ENCODE measurements at places on chromosomes 4 and X.

DNA sequence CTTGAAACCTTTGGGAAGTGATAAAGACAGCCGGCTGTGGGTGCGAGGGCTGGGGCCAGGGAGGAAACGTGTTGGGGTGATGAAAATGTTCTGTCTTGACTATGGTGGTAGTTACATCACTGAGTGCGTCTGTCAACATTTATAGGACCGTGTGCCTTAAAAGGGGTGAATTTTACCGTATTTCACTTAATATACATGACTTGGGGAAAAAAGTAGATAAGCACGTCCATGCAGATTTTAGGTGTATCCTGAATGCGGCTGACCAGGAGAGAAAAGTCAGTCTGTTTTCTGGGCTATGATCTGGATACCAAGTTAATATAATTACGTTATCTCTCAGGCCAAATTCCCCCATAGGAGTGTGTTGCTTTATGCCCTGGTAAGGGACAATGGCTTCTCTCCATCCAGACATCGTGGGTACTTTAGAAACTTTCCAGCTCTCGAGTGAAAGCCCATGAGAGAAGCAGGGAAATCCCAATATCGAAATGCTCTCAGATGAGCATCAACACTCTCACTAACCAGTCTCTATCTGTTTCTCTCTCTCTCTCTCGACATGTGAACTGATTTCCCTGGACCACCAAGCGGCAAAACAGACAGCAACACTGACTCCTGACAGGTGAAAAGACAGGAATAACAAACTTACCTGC, 71.5 kb downstream of the IRF2 start:
- no peak for DNase-seq

DNA sequence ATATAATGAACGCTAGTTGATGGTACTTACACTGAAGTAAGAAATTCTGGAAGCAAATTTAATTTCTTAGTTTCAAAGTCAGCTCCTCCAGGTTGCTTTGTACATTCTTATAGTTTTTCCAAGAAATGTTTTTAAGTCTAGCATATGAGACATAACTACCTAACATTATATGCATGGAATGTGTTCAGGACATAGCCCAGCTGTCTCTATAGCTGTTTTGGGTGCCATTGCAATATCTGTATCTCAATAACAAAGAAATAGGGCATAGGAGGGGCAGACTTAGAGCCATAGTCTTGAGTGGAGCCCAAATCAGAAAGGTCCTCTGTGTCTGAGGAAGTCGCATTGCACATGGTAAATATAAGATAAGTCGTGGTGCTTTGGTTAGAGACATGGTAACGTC, 143.4 kb downstream of the CBR4 start:
- DNase-seq: no peak

DNA sequence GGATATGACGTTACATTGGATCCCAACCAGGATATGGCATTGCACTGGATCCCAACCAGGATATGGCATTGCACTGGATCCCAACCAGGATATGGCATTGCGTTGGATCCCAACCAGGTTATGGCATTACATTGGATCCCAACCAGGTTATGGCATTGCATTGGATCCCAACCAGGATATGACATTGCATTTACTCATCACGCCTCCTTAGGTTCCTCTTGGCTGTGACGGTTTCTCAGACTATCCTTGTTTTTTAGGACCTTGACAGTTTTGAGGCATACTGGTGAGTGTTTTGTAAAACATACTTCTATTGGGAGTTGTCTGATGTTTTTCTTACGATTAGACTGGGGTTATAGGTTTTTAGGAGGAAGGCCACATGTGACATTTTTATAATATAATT, 5.4 kb upstream of the ACSL1 start:
- no peak for DNase-seq

DNA sequence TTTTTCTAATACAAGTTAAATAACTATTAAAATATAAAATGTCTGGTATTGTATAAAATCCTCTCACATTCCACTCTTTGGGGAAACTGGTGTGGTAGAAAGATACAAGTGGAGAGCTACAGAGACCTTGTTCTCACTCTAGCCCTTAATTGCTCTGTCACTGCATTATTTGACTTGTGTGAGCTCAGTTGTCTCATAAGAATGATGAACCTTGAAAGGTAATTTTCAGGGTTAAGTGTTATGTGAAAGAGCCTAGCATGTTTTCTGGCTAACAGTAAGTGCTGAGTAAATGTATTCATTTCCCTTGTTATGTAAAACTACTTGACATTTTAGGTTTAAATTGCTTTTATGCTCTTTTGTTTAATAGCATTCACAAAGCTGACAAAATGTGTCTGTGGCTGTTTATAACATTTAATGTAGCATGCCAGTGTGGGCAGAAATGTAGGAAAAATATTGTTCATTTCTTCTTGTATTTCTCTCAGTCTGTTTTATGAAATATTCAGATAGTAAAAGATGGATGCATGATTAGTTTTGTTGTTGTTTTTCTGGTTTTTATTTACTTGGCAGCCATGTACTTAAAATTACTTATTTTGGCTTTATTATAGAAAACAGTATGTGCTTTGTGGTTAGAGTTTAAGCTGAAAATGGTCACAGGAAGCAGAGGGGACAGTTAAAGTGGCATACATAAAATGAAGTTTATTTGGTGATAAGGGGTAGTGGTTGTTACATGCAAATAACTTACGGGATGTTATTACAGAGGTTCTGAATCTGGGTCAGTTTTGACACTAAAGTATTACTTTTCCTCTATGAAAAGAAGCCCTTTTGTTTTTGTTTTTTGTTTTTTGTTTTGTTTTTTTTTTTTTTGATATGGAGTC, 29.2 kb downstream of the SLAIN2 start:
- no peak for DNase-seq

- DNase-seq: no peak
These were observed 31.3 kb downstream of the SOWAHB start for GRCh38 chr4:76866641-76867040.

DNA sequence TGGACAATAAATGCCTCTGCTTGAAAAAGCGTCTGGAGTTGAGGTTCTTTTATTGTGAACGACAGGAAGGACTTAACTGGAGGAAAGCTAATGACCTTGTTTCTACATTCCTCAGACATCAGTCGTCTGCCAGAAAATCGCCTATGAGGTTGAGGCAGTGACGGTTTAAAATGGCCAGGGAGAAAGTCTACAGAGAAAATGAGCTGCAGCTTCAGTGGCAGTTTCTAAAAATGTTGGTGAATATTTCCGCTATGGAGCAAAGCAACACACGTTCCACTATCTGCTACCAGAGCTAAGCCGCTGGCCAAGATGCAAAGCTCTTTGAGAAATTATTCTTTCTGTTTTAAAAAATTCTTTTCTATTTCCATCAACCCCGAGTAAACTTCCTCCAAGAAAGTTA, 116.9 kb upstream of the GALNT7 start:
- DNase-seq: no peak

DNA sequence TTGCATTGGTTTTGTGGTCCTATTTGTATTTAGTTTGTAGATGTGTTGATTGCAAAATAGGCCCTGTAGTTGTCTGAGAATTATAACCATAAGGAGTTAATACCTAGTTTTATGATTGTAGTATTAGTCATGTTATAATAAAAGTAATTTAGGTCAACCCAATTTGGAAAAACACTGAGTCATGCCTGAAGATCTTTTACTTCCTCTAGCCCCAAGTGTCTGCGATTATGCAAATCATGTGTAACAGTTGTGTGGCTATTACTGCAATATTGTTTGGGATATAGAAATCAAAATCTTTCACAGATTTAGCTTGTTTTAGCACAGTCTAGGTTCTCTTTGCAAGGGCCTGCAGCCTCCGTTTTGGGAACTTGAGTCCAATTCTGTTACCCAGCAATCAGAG, 12.6 kb downstream of the SRD5A3 start:
- peak; percentile 31 for DNase-seq

- peak; percentile 12 for DNase-seq
These were observed 46.0 kb downstream of the TFDP3 start for GRCh38 chrX:133171962-133172708.

- DNase-seq: no peak
These were observed 206.1 kb downstream of the LHFPL1 start for GRCh38 chrX:112473654-112474053.

GRCh38 chr4:168631241-168632162, 134.7 kb downstream of the PALLD start:
- no peak for DNase-seq

- no peak for DNase-seq
These were observed 26.2 kb upstream of the VEGFD start for GRCh38 chrX:15410430-15410829.

DNA sequence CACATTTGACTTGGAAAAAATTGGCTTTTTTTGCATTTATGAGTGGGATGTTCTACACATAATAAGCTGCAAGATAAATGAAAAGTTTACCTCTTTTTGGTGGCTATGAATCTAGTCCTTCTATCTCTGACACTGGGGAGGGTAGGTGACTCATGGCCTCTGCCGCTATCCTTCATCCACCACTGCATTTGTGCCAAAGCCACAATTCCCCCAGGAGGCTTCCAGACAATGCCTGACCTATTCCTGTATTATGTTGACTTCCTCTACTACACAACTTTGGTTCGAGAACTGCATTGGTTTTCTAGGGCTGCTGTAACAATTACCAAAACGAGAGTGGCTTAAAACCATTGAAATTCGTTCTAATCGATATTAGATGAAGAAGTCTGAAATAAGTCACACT, 245.6 kb downstream of the TRAM1L1 start:
- no peak for DNase-seq

DNA sequence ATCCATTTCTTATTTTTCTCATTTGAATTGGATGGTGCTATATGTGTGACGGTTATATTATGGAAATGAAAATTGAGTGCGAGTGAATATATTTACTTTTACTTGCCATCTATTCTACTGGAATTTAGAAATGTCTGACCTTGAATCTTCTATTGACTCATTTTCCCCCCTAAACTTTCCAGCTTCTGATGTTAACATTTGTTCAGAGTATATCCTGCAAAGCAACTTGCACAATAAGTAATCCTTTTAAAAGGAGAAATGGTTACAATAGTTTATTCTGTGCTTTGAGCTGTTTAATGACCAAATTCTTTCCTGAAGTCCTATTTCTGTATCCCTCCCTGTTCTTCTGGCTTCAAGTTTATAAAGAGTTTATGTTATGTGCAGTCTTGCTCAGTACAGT, 116.7 kb downstream of the ARHGAP10 start:
- DNase-seq: no peak

DNA sequence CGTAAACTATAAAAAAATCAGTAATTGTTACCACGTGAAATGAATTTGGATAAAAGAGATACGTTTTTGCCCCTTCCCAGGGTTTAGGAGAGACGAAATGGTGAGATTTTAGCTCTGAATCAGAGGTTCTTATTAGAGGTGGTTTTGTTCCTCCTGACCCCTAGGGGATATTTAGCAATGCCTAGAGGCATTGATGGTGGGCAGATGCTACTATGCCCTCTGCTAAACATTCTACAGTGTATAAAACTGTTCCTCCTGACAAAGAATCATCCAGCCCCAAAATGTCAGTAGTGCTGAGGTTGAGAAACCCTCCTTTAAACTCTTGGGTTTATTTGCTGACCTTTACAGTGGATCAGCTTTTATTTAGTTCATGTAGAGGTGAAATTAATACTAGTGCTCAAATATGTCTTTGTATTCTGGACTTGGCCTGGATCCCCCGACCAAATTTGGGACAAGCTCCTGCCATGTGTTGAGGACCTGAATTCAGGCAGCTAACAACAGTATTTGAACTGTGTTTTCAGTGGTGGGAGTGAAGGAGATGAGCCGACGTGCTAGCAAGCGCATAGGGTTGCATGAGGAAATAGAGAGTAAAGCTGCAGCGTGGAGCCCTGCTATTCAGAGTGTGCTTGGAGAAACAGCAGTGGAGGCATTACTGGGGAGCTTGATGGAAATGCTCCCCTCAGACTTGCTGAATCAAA, 126.1 kb downstream of the PTTG2 start:
- no peak for DNase-seq

DNA sequence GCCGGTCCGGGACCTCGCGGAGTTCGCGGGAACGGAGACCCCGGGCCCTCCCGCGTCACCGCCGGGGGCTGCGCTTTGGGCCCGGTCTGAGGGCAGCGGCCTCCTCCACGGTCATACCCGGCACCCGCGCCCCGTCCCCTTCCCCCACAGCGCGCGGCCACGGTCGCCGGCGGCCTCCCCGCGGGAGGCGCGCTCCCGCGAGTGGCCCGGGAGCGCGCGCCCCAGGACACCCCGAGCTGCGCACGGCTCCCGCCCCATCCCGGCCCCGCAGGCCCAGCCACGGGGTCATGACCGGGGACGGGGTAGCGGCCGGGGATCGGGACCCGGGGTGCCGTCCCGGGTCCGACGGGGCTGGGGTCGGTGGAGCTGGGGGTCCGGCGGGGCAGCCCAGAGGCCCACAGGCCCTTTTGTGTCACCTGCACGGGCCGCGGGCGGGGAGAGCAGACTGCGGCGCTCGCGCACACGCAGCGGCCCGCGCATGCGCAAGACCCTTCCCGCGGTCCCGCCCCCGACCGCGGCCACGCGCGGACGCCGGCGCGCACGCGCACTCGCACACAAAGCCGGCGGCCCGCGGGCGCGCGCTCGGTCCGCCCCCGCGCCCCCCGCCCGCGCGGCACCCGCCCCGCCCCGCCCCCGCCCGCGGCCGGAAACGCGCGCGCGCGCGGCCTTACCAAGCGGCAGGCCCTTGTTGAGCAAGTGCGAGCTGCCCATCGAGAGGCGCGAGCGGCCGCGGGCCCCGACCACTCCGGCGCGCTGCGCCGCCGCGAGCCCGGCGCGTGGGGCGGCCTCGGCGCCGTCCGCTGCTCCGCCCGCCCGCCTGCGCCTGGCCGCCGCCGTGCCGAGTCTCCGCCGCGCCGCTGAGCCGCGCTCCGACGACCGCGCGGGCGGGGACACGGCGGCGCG, at the start of gene CTBP1:
Gene CTBP1, minus strand, starts transcription at position 886 of the 903 bp plus-strand sequence. CDS start 7,799 bp downstream, outside the sequence.
- DNase-seq: peak; percentile 70

DNA sequence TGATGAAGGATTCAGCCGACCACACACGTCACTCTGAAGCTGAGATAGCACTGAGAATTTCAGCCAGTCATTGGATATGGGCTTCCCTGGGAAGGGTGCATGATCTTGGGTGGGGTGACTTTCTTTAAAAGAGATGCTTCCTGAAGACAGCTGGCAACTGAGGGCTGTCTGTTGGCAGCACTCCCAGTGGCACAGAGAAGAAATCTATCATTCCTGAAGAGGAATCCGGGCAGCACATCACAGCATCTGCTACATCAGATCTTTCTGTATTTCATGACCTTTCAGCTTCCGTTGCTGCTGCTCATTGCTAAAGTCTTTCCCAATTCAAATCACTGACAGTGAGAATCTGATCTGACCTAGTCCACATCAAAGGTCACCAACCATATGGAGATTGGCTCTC, 193.8 kb upstream of the RBPJ start:
- no peak for DNase-seq

- no peak for DNase-seq
These were observed 62.6 kb downstream of the FAM114A1 start for GRCh38 chr4:38930204-38930603.

DNA sequence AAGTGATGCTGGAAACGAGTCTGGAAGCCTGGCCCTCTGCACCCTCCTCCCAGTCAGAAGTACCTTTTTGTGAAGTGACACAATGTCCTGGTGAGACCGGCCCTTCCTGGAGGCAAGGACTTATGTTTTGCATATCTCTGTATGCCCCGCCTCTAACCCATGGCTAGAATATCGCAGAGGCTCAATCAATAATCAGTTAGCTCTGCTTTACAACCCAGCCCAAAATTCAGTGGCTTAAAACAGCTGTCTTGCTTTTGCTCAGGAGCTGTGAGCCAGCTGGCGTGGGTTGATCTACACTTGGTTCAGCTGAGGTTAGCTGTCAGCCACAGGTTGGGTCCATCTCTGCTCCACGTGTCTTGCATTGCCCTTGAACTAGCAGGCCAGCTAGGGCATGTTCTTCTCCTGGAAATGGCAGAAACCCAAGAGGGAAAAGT, 98.8 kb upstream of the METTL14 start:
- DNase-seq: no peak

GRCh38 chr4:125105561-125105960, 209.2 kb upstream of the FAT4 start:
- no peak for DNase-seq
